Cardiac septum (tissue), 1 donor: ENCODE measurements at places on chromosomes 7 and 10. TPM values are rescaled to one million over a fixed set of nuclear protein-coding genes. Genes with fewer than 3 reads are reported as not detected.

Gene MLXIPL
- total RNA-seq, result 0.65 TPM

Gene SUMF2
- 32.3 TPM for total RNA-seq

Gene DKK1
- 0.19 TPM for total RNA-seq

Gene CALHM1
- total RNA-seq, result not detected

Gene FAM25A
- not detected for total RNA-seq

Gene VPS37D
- 2.4 TPM for total RNA-seq
